ENCODE measurements at places on chromosomes 12 and 14.

- no peak for DNase-seq
These were observed 37.4 kb downstream of the SLC6A12 start for GRCh38 chr12:176321-177181.

DNA sequence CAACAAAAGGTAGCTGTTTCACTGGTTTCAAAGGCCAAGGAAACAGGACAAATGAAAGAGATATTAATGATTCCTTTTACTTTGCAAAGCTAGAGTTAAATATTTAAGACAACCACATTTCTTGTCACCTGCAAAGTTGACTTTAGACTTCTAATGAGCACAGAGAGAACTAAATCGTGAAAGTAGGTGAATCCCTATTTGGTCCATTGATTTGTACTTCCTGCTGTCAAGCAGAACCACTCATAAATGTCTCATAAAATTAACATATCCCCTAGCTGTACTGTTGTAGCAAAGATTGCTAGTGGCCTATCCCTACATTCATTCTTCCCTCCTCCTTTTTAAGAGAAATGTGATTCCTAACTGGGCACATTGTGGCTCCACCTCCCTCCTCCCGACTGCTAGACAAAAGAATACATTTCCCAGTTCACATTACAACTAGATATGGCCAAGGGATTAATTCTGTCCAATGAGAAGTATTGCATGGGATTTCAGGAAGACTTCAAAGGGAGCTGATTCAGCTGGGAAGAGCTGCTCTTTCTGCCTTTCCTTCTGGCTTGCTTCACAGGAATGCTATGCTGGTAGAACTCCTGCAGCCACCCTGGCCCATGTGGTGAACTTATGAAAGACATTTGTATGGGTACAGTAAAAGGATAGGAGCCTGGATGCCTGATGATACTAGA, 227.5 kb upstream of the ABCD2 start:
- no peak for DNase-seq

DNA sequence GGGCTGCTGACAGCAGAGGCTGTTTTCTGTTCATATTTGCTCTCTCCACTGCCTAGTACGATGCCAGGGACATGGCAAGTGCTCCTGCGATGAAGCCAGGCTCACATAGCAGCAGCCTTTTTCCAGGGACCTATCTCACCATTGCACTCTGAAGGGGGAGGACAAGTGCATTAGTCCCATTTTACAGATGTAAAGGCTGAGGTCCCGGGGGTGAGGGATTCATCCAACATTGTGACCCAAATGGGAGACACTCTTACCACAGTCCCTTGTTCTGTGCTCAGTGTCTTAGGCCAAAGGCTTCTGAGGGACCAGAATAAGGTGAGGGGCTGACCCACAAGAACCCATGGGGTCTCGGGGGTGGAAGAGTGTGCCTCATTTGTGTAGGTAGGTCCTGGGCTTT, 21.6 kb upstream of the ESRRB start:
- DNase-seq = no peak

GRCh38 chr14:87060405-87060804, 932.6 kb downstream of the GALC start:
- no peak for DNase-seq

DNA sequence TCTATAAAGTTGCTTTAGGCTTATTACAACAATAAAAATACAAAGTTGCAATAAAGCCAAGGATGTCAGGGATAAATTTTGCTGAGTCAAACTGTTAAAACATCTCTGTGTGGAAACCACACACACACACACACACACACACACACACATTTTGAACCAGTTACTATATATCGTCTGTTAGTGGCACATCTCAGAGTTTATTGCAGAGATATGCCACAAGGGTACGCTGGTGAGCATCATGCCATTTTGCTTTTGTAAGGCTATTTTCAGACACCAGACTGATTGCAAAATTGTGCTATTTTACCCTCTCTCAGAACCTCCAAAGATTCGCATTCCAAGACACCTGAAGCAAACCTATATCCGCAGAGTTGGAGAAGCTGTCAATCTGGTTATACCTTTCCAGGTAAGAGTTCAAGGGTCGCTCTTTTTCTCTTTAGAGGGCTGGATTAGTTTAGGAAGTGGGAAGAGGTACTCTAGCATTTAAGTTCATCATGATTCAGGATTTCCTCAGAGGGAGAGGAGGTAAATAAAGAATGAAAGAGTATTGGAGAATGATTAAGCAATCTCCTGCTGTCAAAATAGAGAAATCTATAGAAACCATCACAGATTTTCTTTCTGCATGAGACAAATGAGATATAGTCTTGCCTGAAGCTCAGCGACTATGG, 27.3 kb upstream of the CHPT1 start:
- peak; percentile 67 for DNase-seq

GRCh38 chr14:20682127-20682434, 2.3 kb upstream of the RNASE4 start:
- no peak for DNase-seq

DNA sequence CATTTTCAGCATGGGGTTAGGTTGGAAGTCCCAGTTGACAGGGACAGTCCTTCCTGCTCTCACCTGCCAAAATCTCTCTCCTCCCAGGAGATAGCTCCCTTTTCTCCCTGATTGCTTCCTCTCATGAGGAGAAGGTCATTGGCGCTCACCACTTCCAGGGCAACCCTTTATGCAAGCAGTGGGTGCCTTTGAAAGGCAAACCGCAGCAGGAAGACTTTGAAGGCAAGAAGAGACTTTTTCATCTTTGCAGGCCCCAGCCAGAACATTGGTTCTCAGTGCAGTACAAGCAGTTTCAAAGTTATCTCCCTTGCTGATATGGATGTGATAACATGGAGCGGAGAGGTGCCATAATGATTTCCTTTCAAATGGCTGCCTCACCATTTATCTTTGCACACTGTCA, 483.0 kb downstream of the DIO2 start:
- no peak for DNase-seq

- DNase-seq = peak; percentile 22
These were observed 79.1 kb upstream of the HECTD1 start for GRCh38 chr14:31286456-31287293.
